Tongue (tissue), 3 donors: ENCODE measurements at places on chromosomes 3 and 15. TPM values are rescaled to one million over a fixed set of nuclear protein-coding genes. Genes with fewer than 3 reads are reported as not detected.

The IMPG2 gene
- total RNA-seq, result 2.1 TPM

- DNase-seq, result no peak
Measured at GRCh38 chr15:87971076-87971475, 285.5 kb downstream of the NTRK3 start.

GRCh38 chr15:88467935-88468528 lies 524 bp downstream of the MRPS11 start:
- DNase-seq, result peak; percentile 24

DNA sequence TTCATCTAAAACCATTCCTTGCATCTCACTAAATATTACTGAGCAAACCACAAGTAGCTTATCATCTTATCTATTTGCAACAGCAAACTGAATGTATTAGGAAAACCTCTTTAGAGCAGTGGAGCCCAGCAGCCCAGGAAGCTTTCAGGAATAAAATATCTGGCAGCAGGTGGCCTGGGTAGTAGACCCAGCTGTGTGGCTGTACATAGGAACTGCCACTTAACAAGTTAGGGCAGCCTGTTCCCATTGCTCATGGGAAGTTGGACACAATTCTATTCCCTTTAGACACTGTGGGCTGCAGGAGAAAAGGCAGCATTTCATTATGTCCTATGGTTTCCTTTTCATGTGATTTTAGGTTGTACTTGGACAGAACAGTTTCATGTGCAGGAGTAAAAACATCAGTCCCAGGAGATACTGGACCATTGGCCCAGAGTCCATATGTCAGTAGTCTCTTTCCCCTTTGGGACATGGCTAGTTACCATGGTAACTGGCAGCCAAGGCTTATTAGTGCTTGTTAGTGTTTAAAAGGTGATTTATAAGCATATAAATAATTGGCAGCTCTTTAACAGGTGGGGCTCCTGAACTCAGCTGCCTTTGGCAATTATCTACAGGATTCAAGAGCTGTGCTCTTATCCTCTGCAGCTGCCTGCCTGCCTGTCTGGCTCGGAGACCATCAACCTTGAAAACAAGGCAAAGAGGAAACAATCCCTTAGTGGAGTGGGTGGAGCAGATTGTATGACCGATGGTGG lies 28.9 kb upstream of the LSAMP start:
- peak; percentile 1 for DNase-seq

The HRG gene
- total RNA-seq, result not detected

DNA sequence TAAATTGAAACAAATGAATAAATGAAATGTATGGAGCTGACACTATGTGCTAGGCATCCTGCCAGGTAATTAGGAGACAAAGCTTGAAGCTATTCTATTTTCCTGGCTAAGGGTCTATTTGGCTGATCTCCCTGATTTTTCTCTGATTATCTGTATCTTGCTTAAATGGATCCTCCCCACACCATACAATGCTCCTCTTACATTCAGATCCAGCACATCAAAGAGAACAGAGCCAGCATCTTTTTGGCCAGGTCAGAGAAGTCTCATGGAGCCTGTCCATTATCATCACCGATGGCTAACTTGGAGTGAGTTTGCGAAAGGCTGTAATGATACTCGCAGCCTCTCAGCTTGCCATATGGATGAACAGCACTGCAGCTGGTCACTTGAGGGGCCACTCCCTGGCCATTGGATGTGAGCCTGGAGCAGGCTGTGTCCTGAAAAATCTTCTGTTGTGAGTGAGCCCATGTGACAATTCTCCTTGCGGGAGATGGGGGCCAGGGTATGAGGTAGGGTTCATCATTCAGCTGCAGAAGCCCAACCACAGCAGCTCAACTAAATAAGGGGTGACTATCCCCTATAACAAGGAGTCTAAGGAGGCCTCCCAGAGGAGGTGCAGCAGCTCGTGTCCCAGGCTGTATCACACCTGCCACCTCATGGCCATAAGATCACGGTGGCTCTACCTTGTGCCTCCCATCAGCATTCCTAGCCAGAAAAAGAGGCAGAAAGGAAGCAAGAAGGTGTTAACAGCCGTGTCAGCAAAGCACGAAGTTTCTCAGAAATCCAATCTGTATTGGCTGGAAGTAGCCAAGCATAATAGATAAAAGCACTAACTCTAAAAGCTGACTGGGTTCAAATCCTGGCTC lies 69.3 kb upstream of the ST8SIA2 start:
- peak; percentile 84 for DNase-seq

- DNase-seq, result no peak
Measured at GRCh38 chr3:47758261-47759025, 23.2 kb downstream of the SMARCC1 start.

The ACP3 gene
- 8.3 TPM for total RNA-seq
